ENCODE measurements at places on chromosomes 2 and 18. TPM values are rescaled to one million over a fixed set of nuclear protein-coding genes. Genes with fewer than 3 reads are reported as not detected.

The UBE2F gene
- 99.7 TPM for total RNA-seq

The OBSL1 gene
- total RNA-seq: 20.6 TPM

The LIMS1 gene
- 491 TPM for total RNA-seq

The DPYSL5 gene
- not detected for total RNA-seq

The FIGN gene
- 4.7 TPM for total RNA-seq

The ASB18 gene
- total RNA-seq: not detected

The SP5 gene
- total RNA-seq: not detected

The FSHR gene
- total RNA-seq: not detected

The LYPD6 gene
- 1.1 TPM for total RNA-seq

The ALKAL2 gene
- not detected for total RNA-seq

The MARS2 gene
- total RNA-seq: 4.4 TPM

The ACAA2 gene
- 40.2 TPM for total RNA-seq

The SLC11A1 gene
- total RNA-seq: 0.05 TPM

The LYG1 gene
- 1.2 TPM for total RNA-seq

The CNGA3 gene
- total RNA-seq: not detected

The REG3A gene
- total RNA-seq: not detected

The ANKAR gene
- 1.2 TPM for total RNA-seq

The GREB1 gene
- total RNA-seq: 0.64 TPM

The LAPTM4A gene
- total RNA-seq: 175 TPM

The SIX3 gene
- total RNA-seq: not detected

The VWC2L gene
- not detected for total RNA-seq

The SLC4A3 gene
- total RNA-seq: 2.0 TPM

The INHBB gene
- total RNA-seq: 2.4 TPM

The TRIM43 gene
- not detected for total RNA-seq

The FRZB gene
- not detected for total RNA-seq

The DAPL1 gene
- total RNA-seq: not detected

The TOGARAM2 gene
- not detected for total RNA-seq

The GNLY gene
- not detected for total RNA-seq

The FAP gene
- 50.0 TPM for total RNA-seq

The TMBIM1 gene
- total RNA-seq: 115 TPM

The GPR155 gene
- 3.8 TPM for total RNA-seq

Measured in glomerular endothelial cell (primary cell).